ENCODE measurements at places on chromosomes 2 and 18.

- no peak for DNase-seq
- no peaks in the 10 kb centered on the region for H3K4me1 ChIP-seq
- H3K36me3 ChIP-seq = no peaks in the 10 kb centered on the region
- no peak overlapping the region for H3K4me3 ChIP-seq
- no peaks in the 10 kb centered on the region for H3K27me3 ChIP-seq
Observed at GRCh38 chr2:224155371-224155770, 116.3 kb upstream of the SERPINE2 start.

GRCh38 chr2:236171680-236172254 is 3.6 kb upstream of the GBX2 start:
- no peaks in the 10 kb centered on the region for H3K36me3 ChIP-seq
- H3K4me1 ChIP-seq = no peaks in the 10 kb centered on the region
- no peak overlapping the region for H3K4me3 ChIP-seq
- no peak overlapping the region for H3K27ac ChIP-seq

GRCh38 chr18:50065527-50065926 is 129.4 kb downstream of the MYO5B start:
- H3K36me3 ChIP-seq = no peaks in the 10 kb centered on the region
- no peaks in the 10 kb centered on the region for H3K27me3 ChIP-seq
- H3K4me3 ChIP-seq = no peak overlapping the region

DNA sequence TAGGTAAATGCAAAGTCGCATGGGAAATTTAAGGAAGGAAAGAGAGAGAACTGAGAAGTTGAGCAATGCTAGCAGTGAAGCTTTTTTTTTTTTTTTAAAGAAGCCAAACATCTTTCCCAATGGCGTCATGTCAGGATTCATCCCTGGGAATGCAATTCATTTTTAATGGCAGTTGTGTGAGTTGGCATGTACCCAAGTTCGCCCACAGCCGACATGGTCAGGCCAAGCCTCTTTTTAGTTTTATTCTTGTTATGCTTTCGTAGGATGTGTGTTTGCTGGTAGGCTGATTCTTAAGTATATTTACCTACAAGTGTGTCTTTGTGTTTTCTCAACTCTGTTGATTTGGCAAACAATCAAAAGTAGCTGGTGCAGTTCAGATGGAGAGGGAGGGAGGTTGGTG is 127.6 kb upstream of the ITGA6 start:
- no peak overlapping the region for H3K4me3 ChIP-seq
- H3K36me3 ChIP-seq = no peaks in the 10 kb centered on the region
- H3K4me1 ChIP-seq = no peaks in the 10 kb centered on the region
- no peaks in the 10 kb centered on the region for H3K27me3 ChIP-seq

DNA sequence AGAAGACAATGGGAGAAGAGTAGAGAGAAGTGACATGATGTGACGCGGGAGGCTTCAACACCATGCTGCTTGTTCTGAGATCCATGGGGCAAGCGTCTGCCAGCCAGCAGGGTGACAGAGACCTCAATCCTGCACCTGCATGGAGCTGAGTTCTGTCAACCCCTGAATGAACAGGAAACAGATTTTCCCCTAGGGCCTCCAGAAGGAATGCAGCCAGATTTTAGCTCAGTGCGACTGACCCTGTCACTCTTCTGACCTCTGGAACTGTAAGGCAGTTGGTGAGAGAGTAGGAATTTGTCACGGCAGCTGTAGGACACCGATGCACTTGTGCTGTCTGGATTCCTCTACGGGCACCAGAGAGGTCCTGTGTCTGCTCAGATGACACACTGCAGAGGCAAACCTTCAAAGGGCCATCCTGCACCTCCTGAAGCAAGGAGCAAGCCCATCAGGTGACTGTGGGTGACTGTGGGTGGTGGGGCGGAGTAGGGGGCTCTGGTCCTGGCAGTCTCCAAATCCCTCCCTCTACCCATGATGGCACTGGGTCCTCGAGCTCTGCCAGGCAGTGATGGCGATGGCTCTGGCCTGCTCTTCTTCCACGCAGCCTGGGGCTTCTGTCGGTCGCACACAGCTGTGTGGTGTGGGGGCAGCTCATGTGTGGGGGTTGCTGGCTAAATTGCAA is 194.3 kb upstream of the TWIST2 start:
- no peak overlapping the region for H3K27ac ChIP-seq
- no peaks in the 10 kb centered on the region for H3K36me3 ChIP-seq
- no peaks in the 10 kb centered on the region for H3K27me3 ChIP-seq
- no peak overlapping the region for H3K4me3 ChIP-seq
- DNase-seq = no peak

DNA sequence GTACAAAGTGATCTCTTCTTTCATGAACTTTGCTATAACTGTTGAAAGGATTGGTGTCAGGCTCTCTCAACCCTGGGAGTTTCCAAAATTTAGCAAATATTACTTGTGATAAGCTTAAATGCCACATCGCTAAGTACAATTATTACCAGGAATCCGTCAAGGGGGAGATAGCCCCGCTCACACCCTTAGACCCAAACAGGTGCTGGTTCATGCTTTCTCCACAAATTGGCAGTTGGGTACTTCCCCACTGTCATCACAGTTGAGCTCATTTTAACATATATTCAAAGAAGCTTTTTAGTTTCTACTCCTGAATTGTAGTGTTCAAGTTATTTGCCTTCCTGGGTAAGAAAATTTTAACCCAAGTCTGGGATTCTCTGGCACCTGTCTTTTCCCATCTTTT is 29.8 kb upstream of the EPB41L5 start:
- no peaks in the 10 kb centered on the region for H3K36me3 ChIP-seq
- no peaks in the 10 kb centered on the region for H3K27me3 ChIP-seq
- no peak for DNase-seq
- H3K27ac ChIP-seq = no peak overlapping the region
- H3K4me3 ChIP-seq = no peak overlapping the region

DNA sequence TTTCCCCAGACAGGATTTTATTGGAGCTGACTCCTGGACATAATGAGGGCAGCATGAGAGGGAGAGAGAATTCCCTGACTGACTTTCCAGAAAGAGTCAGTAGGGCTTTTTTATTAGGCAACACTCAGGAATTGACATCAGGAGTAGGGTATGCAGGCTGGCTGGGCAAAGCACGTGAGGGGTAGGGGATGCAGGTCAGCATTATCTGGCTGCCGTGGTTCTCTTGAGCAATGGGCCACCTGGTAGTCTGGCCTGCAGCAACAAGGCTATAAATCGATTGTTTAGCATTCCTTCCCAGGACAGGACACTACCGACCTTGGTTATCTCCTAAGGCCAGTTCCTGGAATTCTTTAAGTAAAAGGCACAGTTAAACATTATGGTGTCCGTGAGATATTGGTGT is 160.8 kb upstream of the AGAP1 start:
- H3K4me3 ChIP-seq = no peak overlapping the region
- no peak overlapping the region for H3K27ac ChIP-seq
- DNase-seq = no peak
- no peaks in the 10 kb centered on the region for H3K27me3 ChIP-seq
- no peaks in the 10 kb centered on the region for H3K36me3 ChIP-seq

- H3K36me3 ChIP-seq = no peaks in the 10 kb centered on the region
- H3K27ac ChIP-seq = no peak overlapping the region
- DNase-seq = no peak
- H3K27me3 ChIP-seq = no peaks in the 10 kb centered on the region
- H3K4me3 ChIP-seq = peak overlapping the region; percentile 69
Observed at GRCh38 chr2:219542931-219543595, 546 bp downstream of the CHPF start.

GRCh38 chr2:13694673-13695072 is 937.8 kb upstream of the LRATD1 start:
- H3K27ac ChIP-seq = no peak overlapping the region
- DNase-seq = no peak
- H3K36me3 ChIP-seq = no peaks in the 10 kb centered on the region
- no peak overlapping the region for H3K4me3 ChIP-seq

- no peak for DNase-seq
- no peaks in the 10 kb centered on the region for H3K36me3 ChIP-seq
- peaks cover 4% of the 10 kb centered on the region for H3K4me1 ChIP-seq
- H3K27ac ChIP-seq = no peak overlapping the region
- no peak overlapping the region for H3K4me3 ChIP-seq
- peaks cover 3% of the 10 kb centered on the region for H3K27me3 ChIP-seq
Observed at GRCh38 chr18:74380916-74381315, 65.3 kb downstream of the C18orf63 start.

DNA sequence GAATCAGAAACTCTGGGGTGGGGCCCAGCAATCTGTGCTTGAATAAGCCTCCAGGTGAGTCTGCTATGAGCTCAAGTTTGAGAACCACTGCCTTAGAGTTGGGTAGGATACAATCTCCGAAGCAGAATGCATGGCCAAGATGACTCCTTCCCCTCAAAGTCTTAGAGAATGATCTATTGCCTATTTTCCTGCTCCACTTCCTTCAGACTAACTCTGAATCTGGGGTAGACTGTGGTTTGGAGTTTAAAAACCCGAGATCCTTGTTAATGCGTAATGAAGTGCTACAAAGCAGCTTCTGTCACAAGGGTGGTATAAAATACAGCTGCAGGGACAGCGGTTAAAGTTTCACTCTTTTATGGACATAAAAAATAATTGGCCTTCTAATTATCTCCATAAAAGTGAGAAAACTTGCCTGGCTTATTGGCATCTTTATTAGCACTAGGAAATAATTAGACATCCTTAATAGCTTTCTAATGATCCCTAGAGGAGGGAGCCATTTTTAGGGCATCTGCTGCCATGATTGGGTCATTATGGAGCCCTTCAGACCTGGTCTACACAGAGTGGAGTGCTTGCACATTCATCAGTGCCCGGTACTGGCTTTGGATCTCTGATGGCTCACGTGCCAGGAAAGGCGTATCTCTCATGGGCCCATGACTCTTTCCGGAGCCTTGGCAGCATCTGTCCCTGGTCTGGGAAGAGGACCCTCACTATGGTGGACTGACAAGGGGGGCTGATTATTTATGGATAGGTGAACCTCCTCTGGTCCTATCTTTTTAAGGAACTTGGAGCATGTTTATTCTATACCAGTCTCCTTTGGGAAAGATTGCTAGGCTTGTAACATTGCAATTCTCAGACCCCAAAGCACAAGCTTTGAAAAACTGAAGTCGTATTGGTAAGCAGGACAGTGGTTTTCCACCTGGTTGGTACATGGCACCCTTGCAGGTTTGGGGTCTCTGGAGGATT is 28.2 kb downstream of the SIX2 start:
- H3K36me3 ChIP-seq = no peaks in the 10 kb centered on the region
- H3K27me3 ChIP-seq = no peaks in the 10 kb centered on the region
- H3K27ac ChIP-seq = no peak overlapping the region
- no peak overlapping the region for H3K4me3 ChIP-seq

DNA sequence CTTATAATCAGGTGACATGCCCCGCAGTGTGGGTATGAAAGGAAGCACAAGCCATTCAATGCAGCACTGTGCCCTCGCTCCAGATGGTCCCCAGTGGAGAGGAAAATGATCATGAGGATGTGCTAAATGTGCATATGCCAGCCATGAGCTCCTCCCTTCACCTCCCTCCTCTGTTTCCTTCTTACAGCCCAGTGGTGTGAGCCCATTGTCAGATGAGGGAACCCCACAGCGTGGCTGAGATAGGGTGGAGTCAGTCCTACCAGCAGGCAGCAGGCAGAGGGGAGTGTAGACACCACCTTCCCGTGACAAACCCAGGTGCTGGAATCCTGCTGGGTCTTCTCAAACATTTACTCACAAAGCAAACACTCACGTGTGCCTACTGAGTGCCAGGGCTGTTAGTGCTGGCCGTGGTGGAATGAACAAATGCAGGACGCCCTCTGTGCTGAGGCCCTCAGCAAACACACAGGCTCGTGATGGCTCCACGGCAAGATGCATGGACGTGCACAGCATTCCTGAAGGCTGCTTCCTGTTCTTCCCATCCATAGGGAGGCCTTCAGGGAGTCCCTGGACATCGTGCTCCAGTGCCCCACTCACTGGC is 181.7 kb upstream of the TPO start:
- H3K27ac ChIP-seq = no peak overlapping the region
- no peaks in the 10 kb centered on the region for H3K4me1 ChIP-seq
- DNase-seq = no peak
- H3K27me3 ChIP-seq = no peaks in the 10 kb centered on the region
- H3K4me3 ChIP-seq = no peak overlapping the region

GRCh38 chr2:11932962-11933361 is 186.5 kb downstream of the LPIN1 start:
- no peak overlapping the region for H3K27ac ChIP-seq
- H3K27me3 ChIP-seq = no peaks in the 10 kb centered on the region
- no peak for DNase-seq
- no peak overlapping the region for H3K4me3 ChIP-seq

Data from GM12878 (cell line).